Central memory CD4-positive, alpha-beta T cell (primary cell): ENCODE measurements at places on chromosomes 7 and 10.

DNA sequence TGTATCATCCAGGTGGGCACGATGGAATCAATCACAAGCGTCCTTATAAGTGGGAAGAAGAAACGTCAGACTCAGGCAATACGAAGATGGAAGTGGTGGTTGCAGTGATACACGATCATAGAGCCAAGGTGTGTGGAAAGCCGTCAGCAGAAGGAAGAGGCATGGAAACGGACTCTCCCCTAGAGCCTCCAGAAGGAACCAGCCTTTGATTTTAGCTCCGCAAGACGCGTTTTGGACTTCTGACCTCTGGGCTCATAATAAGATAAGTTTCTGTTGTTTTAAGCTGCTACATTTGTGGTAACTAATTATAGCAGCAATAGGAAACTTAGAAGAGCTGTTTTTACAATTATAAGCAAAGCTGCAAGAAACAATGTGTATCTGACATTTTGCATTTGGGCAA is 14.8 kb downstream of the FANK1 start:
- no peak for DNase-seq

- DNase-seq, result no peak
Measured at GRCh38 chr7:5681423-5681822, 100.0 kb downstream of the RNF216 start.

DNA sequence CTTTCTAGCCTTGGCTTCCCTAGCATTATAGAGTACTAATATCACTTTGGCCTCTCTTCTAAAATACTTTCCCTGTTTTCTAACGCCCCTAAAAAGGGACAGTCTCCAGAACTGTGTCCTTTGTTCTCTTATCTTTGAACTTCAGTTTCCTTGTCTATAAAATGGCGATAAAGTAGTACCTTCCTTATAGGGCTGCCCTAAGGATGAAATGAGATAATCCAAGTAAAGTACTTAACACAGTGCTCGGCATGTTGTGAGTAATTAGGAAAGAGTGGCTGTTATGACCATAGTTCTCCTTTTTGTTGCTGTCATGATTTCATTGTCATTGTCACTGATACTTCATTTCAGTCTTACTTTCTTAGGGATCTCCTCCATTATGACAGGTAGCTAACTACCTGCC is 114.7 kb downstream of the EXOC4 start:
- no peak for DNase-seq

- DNase-seq, result no peak
Measured at GRCh38 chr7:69364813-69365643, 233.2 kb upstream of the AUTS2 start.

DNA sequence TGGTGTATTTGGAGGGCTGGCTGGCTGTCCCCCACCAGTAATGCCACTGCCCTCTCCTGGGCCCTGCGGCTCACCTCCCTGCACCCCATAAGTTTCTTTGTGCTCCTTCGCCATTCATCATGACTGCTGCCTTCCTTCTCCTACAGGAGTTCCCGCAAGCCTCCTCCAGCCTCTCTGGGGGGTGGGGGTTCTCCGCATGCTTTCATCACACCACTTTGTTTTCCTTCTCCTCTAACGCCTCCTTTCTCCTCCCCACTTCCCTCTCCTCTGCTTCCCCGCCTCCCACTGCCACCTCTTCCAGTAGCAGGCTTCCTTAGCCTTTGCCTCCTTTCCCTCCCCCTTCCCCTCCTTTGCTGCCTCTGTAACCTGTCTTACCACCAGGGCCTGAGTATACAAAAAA is 58.1 kb downstream of the PAX2 start:
- DNase-seq, result no peak

DNA sequence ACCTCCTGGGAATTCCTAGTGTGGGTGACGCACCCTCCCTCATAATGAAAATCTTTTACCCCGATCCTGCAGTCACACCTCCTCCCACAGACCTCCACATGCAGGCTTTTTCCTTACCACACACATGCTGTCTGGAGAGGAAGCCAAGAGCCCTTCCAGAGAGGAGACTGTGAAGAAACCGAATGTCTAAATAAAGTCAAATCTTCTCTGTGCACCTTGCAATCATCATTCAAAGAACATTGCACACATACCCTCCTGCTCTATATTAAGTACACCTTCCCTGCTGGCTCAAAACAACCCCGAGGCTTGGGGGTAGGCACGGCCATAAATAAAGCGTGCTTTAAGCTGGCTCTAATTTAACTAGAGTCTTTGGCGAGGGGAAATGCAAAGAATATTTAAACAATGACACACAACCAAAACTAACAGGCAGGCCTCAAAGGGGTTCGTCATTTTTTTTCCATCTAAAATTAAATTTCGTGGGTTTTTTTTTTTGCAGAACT is 34.9 kb downstream of the CALML3 start:
- no peak for DNase-seq

- DNase-seq, result no peak
Measured at GRCh38 chr10:75889051-75889450, 457.6 kb downstream of the LRMDA start.
